ENCODE measurements at places on chromosomes 6 and 20.

DNA sequence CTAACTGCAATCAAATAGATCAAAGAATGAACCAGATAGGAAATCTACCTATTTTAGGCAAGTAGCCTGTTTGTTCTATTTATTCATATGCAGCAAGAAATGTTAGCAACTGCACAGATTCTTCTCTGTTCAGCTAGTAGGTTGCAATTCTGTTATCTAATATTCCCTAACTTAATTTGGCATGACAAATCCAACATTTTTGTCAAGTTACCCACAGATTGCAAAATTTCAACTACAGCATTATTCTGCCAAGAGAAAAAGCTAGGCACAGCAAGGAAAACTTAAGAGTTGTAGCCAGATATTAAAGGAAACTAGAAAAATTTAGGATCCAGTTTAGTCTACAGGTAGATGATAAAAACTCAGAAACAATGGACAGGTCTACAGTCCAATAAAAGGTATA is 104.4 kb upstream of the SYNCRIP start:
- no peak for DNase-seq

- DNase-seq = no peak
These were observed 22.4 kb downstream of the ZNF311 start for GRCh38 chr6:28982476-28983266.

GRCh38 chr6:436308-437036 is 44.9 kb downstream of the IRF4 start:
- no peak for DNase-seq

GRCh38 chr20:7348253-7348652 is 580.8 kb downstream of the BMP2 start:
- no peak for DNase-seq

DNA sequence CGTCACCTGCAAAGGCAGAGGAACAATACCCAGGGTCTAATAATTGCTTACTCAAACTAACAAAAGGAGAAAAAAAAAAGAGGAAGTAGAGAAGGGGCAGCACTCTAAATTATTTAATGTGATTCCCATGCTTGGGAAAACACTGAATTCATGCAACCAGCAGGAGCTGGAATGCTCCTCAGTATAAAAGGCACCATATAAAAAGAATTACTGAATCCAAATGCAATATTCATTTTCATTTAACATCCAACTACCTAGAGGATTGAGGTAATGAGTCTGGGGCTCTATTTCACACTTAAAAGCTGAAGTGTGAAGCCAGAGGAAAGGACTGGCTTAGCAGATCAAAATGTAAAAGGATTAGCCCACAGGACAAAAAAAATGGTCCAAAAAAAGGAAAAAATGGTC is 8.7 kb downstream of the B4GALT5 start:
- no peak for DNase-seq

- DNase-seq = no peak
These were observed 44.8 kb upstream of the FABP7 start for GRCh38 chr6:122734529-122735395.

DNA sequence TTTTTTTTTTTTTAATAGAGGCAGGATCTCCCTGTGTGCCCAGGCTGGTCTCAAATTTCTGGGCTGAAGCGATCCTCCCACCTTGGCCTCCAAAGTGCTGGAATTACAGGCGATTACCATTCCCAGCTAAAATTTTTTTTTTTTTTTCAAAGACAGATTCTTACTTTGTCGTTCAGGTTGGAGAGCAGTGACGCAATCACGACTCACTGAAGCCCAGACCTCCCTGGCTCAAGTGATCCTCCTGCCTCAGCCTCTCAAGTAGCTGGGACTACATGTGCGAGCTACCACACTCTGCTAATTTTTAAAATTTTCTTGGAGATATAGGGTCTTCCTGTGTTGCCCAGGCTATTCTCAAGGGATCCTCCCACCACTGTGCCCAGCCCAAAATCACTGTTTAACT is 58.0 kb upstream of the MYO6 start:
- no peak for DNase-seq

GRCh38 chr6:23445157-23445710 is 680.8 kb upstream of the NRSN1 start:
- no peak for DNase-seq

- DNase-seq = no peak
These were observed 164.2 kb upstream of the THEMIS start for GRCh38 chr6:128065072-128065471.

- no peak for DNase-seq
These were observed 16.7 kb downstream of the TULP4 start for GRCh38 chr6:158328952-158329351.

GRCh38 chr6:51342393-51342792 is 523.7 kb downstream of the TFAP2B start:
- DNase-seq = no peak

- DNase-seq = no peak
These were observed 538.5 kb downstream of the CD83 start for GRCh38 chr6:14656078-14656521.

DNA sequence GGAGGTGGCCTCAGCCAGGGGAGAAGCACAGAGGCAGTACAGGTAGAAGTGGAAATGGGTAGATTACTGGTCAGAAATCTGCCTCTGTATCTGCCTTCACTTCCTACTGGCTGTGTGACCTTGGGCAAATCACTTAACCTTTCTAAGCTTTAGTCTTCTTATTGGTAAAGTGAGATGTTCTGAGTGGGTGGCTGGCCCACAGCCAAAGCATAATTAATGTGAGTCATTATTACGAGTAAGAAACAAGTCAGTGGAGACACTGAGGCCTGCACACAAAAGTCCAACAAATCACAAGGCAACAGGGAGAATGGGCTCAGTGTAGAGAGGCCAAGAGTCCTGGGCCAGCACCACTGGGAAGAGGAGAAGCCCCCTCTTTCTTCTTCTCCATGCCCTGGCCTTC is 39.1 kb downstream of the NRN1 start:
- DNase-seq = no peak

GRCh38 chr20:37856932-37857660 is 45.8 kb upstream of the VSTM2L start:
- DNase-seq = no peak

DNA sequence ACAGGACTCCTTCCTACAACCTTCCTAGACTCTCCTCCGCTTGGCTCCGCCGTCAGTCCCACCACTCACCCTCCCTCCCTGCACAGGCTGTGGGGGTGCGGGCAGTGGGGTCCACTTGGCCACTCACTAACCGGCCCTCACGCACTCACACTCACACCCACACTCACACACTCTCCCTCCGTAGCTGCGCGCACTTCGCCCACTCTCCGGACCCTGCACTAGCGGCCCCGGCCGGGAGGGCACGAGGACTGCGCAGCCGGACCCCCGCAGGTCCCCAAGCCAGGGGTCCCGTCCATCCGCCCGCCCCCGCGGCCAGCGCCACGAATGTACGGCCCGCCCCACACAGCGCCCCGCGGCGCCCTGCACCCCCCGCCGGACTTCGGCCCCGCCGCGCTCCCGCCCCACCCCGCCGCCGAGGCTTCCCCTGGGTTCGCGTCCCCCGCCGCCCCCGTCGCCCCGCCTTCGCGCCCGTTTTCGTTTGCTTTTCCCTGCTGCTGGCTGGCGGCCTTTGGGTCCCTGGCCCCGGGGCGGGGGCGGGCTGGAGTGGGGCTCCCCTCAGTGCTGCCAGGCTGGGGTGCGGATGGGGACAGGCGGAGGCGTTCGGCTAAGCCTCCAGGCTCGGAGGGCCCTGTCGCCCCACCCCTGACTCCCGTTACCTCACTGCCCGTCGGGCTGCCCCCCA is 23.0 kb upstream of the SLC22A7 start:
- DNase-seq = no peak

DNA sequence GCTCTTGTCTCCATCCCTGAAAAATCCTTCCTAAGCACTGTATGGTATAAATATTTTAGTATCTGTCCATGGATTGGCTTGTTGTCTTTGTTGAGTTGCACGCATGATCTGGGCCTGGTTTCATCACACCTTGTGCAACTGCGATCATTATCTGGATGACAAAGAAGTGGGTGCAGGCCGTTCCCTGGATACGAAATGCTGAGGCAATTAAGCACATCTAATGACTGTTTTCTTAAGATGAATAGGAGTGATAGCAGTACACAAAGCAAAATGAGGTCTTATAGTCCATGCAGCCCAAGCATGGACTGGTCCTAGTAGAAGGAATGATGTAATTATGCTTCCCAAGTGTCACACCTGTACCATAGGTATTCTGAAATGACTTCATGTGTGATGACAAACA is 47.8 kb downstream of the SLC35D3 start:
- DNase-seq = no peak

DNA sequence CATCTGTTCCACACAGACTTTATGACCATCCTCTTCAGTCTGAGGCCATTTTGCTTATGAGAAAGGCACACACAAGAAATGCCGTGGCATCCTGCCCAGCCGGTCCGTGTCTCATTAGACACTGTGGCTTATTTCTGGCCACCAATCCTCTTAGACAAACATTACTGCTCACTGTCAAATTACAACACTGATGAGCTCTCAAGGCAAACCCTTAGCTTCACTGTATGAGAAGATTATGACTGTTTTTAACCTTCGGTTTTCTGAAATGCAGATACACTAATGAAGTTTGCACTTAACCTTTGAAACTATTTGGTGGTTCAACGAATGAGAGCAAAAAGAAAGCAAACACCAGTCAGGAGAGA is 50.5 kb upstream of the DST start:
- DNase-seq = no peak

DNA sequence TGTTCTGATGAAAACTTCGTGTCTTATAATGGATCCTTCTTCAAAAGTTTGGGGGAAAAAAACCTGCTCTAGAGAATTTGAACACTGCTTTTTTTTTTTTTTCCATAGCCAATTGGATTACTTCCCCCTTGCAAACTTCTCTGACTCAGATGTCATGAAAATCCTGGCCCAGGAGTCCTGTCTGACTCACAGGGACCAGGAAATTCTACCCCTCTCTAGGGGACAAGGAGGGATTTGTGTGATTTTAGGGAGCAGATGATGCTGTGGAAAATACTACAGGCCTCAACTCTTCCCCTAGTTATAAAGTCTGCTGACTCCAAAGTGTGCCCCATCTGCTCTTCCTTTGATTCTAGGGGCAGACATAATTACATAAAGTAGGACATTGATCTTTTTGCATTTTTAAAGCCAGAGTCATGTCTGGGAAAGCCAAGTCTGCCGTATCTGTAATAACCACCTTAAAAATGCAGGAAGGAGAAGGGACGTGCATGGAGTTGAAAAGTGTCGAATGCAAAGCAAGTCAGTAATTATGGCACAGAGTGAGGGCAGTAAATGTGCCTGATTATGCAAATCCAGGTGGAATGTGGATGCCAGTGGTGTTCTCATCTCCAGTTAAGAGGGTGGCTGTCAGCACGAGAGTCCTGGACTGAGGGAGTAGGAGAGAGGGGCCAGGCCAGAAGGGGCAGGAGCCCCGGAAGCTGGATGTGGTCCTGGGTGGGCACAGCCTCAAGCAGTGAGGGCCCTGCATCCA is 144.3 kb upstream of the SULF2 start:
- DNase-seq = no peak

GRCh38 chr20:51480507-51481270 is 61.8 kb downstream of the NFATC2 start:
- DNase-seq = no peak

DNA sequence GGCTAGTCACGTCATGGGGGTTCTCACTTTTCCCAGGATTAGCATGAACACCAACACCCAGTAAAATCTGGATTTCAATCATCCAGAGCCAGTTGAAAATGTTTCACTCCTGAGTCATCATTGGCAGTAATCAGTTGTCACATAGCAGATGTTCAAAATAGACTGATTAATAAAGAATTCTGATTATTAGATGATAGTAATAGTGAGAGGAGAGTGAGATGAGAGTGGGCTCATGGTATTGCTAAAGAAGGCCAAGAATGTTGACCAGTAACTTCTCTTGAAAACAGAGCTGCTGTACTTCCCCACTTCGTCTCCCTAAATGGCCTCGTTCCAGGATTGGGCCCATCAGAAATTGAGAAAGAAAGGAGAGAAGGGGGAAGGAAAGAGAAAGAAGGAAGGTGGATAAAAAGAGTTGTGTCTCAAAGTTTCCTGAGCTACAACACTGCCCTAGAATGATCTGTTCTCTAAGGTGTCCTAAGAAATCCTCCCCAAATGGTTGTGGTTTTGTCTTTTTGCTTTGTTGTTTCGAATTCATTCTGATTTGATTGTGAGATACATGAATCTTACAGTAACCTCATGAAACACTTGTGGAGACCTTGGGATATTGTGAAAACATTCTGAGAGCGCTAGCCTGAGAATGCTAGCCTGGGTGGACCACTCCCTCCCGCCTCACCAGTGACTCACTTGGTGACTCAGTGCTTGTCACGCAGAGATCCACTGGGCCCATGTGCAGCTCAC is 502.2 kb upstream of the JARID2 start:
- DNase-seq = no peak

- DNase-seq = no peak
These were observed 8.3 kb downstream of the SEMG2 start for GRCh38 chr20:45229264-45230056.

DNA sequence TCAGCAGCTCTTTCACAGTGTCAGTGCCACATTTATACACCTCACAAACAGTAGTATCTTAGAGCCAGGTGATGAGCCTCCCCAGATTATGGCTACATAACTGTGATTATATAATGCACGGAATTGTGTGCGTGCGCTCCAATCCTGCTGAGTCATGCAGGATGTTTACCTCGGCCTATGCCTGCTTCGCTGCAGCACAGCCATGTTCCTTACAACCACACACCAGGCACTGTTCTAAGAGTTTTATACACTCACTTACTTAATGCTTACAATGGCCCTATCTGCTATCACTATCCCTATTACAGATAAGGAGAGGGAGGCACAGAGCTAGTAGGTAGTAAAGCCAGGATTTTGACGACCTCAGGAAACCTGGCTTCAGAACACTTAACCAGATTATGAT is 7.3 kb downstream of the ZKSCAN3 start:
- DNase-seq = no peak

GRCh38 chr6:105907991-105908390 is 178.1 kb upstream of the PRDM1 start:
- no peak for DNase-seq

DNA sequence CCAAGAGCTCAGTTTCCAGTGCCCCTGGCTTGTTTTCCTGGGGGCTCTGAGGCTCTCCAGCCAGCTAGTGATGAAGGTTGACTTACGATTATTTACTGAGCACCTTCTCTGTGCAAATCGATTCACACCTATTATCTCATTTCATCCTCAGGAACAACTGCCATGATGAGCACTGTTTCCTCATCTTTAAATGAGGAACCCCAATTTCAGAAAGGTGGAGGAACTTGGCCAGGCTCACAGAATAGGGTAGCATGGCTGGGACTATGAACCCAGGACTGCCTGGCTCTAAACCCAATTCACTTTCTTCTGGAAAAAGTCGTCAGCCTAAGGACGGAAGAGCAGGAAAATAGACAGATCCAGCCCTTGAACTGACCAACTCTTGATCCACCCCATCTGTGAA is 3.5 kb upstream of the BPI start:
- no peak for DNase-seq

- DNase-seq = no peak
These were observed 31.2 kb upstream of the SPDEF start for GRCh38 chr6:34587325-34587724.

All from D721Med (cell line).